Pancreas (tissue), 10 donors: ENCODE measurements at places on chromosomes 1 and 21. TPM values are rescaled to one million over a fixed set of nuclear protein-coding genes. Genes with fewer than 3 reads are reported as not detected.

TMCO2 gene
- total RNA-seq: not detected

C1orf56 gene
- 2.6 TPM for total RNA-seq

MAN1C1 gene
- 3.9 TPM for total RNA-seq

S100A7 gene
- total RNA-seq: not detected
